ENCODE measurements at places on chromosomes 2 and 18.

DNA sequence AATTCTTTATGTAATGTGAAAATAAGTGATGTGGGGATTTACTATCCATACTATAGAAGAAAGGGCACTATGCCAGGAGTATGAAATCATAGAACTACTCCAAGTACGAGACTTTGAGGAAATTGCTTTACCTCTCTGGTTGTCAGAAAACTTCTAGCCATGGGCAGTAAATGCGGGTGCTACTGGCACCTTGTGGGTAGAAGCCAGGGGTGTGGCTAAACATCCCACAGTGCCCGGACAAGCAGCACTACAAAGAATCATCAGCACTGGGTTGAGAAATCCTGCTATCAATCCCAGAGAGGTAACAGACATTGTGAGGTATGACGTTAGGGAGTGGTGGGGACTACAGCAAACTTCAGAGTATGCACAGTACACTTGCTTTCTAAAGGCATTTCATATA is 453.5 kb upstream of the TNP1 start:
- no peak for DNase-seq

GRCh38 chr18:11392980-11393885 is 216.2 kb upstream of the SLC35G4 start:
- no peak for DNase-seq

DNA sequence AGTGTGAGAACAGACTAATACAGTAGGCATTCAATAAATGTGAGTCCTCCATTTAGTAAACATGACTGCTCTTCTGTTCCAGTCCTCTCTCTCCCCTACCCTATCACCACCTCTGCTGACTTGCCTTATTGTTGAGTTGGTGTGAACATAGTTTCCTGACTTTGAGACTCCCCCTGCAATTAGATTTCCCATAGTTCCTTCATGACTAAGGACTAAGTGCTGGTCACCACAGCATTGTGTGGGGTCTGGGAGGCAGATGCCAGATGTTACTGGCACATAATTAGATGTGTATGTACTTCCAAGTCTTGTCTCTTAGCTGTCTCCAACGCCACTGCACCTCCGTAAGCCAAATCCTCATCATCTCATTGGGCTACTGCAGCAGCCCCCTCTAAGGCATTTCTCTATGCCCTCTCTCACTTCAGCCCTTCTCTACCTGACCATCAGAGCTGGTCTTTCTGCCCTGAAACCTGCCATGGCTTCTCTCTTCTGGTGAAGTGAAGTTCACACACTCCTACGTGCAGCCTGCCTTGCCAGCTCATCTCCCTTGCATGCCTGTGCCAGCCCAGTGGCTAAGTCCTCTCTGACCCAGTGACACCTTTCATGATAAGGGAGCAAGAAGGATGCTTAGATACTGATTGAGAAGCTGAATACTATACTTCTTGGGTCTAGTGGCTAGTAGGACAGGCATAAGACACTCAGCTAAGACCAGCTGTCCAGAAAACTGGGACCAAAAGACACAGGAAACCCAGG is 81.6 kb upstream of the ALPP start:
- DNase-seq, result no peak

DNA sequence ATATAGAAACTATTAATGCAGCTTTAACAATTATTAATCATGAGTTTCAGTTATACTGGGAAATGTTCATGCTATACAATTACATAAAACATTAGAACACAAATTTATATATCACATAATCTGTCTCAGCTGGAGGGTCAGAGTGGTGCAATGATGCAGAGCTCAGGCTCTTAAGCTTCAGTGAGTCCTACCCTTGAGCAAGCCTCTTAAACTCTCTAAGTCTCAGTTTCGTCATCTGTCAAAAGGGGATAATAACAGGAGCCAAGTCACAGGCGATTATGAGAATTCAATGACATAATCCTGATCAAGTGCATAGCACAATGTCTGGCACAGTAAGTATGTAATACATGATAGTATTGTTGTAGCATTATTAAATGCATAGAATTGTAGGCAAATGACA is 46.0 kb downstream of the LAMA1 start:
- DNase-seq, result no peak

DNA sequence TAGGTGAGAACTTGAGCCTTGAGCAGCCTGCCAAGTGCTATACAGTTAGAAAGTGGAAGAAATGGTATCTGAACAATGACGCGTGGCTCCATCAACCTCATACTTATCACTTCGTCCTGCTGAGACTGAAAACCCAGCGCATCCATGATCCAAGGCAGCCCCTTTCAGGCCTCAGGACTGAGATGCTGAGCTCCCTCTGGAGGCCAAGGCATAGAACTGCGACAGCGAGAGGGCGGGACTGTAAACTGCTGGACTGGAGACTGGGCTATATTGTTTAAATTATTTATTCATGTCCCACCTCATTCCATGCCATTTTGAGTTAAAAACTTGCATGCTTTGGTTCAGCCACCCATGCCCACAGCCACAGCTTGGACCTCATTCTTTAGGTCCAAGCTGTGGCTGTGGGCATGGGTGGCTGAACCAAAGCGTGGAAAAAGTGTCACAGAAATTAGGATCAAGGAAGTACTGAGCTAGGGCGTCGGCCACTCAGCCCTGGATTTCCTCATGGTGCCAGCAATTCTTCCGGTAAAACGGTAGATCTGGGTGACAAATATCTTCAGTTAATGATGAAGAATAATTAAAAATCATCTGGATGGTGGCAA is 195.5 kb downstream of the L3MBTL4 start:
- peak; percentile 3 for DNase-seq

DNA sequence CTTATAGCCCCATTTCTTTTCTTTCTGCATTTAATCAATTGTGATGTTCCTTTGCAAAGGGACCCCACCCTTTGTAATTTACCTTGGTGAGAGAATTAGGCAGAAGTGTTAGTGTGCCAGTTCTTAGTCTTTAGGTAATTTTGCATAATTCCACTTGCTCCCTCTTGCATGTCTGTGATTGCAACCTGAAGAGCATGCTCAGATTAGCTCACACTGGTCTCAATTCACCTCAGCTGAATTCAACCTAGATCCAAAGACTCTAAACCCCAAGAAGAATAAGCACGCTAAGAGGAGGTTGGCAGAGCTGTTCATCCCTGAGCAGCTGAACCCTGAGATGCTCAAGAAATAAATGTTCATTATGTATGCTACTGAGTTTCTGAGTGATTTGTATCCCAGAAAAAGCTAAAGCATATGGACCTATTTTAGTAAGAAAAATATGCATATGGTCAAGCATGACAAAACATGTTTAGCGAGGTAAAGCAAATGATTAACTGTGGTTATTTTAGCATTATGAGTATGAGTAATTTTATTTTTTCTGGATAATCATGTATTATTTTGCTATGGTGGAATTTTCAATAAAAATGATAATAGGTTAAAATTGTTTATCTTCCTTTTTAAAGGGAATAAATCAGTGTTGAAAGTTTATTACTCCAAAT is 299.2 kb upstream of the ZSWIM2 start:
- no peak for DNase-seq

- no peak for DNase-seq
Measured at GRCh38 chr2:69177063-69177771, 164.2 kb downstream of the ANTXR1 start.

- DNase-seq, result no peak
Measured at GRCh38 chr18:55525845-55526244, 62.1 kb downstream of the TCF4 start.

DNA sequence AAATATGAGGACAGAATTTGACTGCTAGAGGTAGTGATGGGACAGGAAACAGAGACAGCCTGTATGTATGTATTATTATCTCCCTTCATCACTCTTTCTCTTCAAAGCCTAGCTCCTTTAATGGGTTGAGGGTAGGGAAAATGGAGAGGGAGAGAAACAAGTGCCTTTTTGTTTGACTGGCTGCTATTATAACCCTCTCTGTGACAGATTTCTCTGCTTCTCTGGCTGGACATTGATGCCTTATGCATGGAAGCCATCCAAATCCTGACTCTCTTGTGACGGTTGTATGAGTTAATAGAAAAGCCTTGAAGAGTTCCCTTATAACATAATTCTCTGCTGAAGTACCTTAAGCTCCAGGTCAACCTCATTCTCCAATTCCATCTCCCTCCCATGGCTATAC is 118.5 kb upstream of the COL5A2 start:
- DNase-seq, result no peak

GRCh38 chr18:5461041-5461440 is 82.8 kb downstream of the EPB41L3 start:
- DNase-seq, result no peak

GRCh38 chr2:105102963-105103421 is 65.1 kb downstream of the MRPS9 start:
- no peak for DNase-seq

DNA sequence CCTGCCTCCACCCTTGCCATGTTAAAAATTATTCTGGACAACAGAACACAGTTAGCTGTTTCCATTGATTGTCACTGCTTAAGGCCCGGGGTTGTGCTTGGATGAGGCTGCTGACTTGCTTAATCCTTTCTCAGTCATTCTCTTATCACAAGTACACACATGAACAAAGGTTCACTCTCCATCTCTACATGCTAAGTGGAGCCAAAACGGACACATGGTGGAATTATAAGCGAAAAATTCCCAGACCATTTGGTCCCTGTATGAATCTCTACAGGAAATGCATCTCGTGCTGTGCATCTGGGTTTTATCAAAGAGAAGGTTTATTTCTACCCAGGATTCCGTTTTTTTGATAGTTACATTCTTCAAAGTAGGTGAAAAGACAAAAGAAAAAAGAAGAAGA is 177.5 kb upstream of the ETAA1 start:
- no peak for DNase-seq

- DNase-seq, result no peak
Measured at GRCh38 chr2:176592216-176592615, 323.0 kb downstream of the MTX2 start.

DNA sequence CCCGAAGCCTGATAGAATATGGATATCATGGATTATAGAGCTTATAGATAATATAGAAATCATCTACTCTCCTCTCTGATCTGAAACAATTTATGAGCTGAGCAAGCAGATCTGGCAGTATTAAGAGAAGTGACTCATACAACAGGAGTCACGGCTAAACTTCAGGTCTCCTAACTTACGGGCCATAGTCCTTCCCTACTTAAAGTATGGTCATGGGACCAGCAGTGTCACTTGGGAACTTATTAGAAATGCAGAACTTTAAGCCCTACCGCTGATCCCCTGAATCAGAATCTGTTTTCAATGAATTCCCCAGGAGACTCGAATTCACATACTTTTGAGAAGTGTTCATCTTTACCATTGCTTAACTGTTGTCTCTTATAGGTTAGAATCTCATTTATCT is 195.7 kb upstream of the FANCL start:
- no peak for DNase-seq

DNA sequence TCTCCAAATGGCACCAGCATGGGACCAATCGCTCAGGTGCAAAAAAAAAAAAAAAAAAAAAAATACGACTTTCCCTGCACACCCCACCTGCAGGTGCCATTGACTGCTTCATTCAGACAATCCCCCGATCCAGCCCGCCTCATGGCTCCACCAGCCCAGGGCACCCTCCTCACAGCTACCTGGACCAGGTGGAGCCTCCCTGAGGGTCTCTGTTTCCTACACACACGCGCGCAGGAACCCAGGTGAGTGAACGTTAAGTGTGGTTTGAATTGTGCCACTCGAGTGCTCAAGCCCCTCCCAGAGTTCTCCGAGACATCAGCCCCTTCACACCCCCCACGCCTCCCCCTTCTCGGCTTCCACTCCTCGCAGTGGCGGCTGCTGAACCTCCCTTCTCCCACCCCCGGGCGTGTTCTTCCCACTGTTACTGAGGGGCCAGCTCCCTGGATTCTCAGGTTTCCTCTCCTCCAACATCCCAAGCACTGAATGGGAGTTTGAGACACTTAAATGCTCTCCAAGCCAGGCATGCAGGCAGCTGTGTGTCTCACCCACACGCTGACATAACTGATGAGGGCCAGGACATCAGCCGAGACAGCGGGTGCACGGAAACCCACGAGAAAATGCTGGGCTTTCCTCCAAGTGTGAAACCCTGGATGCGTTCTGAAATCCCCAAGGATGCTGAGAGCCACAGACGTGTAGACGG is 88.8 kb upstream of the SNTG2 start:
- DNase-seq, result no peak

- no peak for DNase-seq
Measured at GRCh38 chr2:153222231-153223165, 256.1 kb downstream of the RPRM start.

- no peak for DNase-seq
Measured at GRCh38 chr2:23806201-23806600, 120.7 kb downstream of the ATAD2B start.

DNA sequence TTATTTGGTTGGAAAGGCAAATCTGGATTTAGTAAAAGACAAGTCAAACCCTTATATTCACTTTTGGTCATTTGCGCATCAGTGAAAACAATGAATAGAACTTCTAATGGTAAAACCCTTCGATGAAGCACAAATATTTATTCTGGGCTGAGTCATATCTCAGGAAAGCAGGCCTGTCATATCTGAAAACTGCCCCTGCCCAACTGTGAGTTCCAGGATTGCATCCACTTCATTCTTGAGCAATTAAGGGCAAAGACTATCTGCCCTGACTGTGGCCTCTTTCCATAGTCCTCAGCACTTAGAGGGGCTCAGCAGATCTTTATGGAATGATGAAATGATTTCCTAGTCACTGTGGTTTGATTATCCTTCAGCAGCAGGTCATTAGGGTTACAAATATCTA is 795.2 kb upstream of the ID2 start:
- no peak for DNase-seq

GRCh38 chr2:96325041-96325883 is at the start of gene ITPRIPL1:
Gene ITPRIPL1 (plus strand): TSS chr2:96325317. CDS start chr2:96325840, 523 bp downstream.
- DNase-seq, result no peak

DNA sequence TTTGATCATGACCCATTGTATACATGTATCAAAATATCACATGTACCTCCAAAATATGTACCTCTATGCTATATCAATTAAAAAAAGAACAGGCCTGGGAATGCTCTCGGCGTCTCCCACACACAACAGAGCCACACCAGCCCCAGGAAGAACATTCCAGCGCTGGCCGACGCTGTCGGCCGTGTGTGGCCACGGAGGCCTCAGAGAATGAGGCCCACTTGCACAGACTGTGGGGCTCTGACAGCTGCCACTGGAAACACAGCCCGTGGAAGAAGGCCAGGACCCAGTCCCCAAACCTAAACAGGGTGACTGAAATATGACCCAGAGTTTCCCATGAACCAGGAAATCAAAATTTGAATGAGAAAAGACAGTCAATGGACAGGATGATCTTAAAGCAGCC is 69.7 kb downstream of the EIPR1 start:
- no peak for DNase-seq

- no peak for DNase-seq
Measured at GRCh38 chr2:3139906-3140305, 237.7 kb downstream of the EIPR1 start.
